RKO (cell line): ENCODE measurements at places on chromosomes 5 and 9.

DNA sequence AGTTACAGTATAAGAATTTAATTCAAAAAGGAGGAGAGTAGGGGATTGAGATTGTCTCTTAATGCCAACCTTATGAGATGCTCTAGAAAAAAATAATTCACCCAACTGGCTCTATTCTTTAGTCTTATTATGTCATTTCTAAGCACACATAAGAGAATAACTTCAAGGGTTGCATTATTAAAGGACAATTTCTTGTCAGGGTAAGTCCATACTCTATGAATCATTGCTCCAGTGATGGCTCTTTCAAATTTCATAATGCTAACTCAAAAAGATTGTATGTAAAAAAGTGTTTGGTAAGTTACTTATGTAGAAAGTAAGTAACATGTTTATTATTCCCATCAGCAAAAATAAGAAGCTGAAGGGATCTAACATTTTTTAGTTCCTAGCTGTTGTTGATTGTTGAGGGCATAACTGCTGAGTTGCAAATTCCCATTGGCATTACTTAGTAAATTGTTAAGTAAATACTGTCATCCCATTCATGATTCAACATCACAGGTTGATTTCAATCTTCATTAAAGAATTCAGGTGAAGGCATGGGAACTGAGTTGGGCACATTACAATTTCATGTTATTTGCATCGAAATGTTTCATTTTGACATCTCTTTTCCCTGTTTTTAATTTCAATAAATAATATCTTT lies 28.6 kb downstream of the ALDH1A1 start:
- DNase-seq, result no peak

DNA sequence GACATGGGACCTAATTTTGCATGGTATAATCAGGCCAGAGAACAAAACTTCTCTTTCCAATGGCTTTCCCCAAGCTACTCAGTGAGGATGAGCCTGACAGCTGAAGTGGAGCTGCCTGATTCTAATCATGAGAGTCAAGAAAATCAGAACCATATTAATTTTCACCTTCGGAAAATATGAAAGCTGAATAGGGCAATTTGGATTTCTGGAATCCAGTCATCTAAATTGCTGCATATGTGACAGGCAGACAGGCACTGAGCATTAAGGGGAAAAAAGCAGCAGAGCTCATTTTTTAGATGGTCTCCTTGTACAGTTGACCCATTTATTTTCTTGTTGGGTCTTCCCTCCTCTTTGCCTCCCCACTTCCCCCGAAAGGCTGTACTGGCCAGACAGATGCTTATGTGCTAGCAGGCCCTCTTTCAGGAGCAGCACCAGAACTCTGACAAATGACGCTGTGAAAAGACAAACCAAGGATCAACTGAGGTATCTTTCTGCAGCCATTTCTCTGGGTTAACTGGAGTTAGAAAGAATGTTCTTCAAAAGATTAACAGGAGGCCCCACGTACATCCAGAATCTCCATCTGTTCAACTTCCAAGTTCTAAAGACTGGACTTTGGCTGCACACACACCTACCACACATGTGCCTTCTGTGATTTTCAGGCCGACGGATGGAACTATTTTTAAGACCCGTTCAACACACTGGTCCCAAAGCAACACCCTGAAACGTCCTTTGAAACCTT lies 175.2 kb downstream of the DCP2 start:
- DNase-seq, result no peak

GRCh38 chr5:76358-77169 lies 15.4 kb upstream of the PLEKHG4B start:
- DNase-seq, result no peak

GRCh38 chr5:151706906-151707305 lies 20.2 kb upstream of the SPARC start:
- DNase-seq, result peak; percentile 64

- no peak for DNase-seq
Measured at GRCh38 chr5:74017112-74017511, 391.1 kb downstream of the ARHGEF28 start.
